ENCODE measurements at places on chromosomes 5 and 9.

DNA sequence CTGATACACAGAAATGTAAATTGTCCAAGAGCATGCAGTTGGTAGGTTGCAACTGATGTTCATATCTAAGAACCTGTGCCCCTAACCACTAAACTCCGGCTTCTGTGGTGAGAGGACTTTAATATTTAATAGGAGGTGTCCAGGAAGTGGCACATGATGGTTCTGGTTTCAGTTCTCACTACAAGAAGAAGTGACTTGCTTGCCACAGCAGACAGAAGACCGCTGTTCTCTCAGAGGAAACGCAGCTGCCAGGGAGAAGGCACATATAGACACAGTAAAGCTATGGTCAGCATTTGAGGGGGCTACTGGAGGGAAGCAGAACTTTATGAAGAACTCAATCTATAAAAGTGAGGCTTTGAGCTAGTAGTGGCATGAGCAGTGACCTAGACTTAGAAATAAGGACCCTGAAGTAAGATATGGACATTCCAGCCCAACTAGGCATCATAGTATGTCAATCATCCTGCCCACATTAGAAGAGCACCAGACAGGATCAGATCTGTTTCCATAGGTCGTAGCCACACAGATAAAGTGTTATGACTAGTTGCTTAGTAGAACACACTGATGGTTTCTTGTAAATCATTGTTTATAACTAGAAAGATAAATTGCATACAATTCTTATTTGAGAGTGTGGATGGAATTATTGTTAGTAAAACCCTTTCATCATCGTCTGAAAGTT is 36.4 kb upstream of the DAB2 start:
- DNase-seq, result no peak

DNA sequence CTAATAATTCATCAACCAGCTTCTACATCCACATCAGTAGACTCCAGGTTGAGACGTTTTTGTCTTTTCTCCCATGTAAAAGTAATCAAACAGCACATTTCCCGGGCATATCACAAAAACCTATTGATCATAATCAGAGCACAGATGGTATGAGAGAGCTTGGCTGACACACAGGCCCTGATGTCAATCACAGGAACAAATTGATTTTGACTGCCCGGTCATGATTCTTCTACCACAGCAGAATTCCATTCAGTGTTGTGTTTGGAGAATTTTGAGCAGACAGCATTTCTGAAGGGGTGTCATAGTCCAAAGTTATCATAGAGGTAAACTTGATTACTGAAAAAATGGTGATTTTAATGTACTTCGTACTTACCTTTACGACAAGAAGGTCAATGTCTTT is 351.1 kb downstream of the ZSWIM6 start:
- no peak for DNase-seq

- no peak for DNase-seq
Measured at GRCh38 chr5:138138949-138139780, at the start of gene NME5. NME5 (minus strand) TSS chr5:138139428; CDS start chr5:138138780, 648 bp downstream.

GRCh38 chr9:130117816-130118632 is 54.2 kb upstream of the NCS1 start:
- DNase-seq, result no peak

- no peak for DNase-seq
Measured at GRCh38 chr9:95341293-95341962, 23.9 kb upstream of the FANCC start.

GRCh38 chr9:137236936-137237421 is 4.1 kb upstream of the TUBB4B start:
- DNase-seq, result no peak

- no peak for DNase-seq
Measured at GRCh38 chr5:66869347-66869746, 273.2 kb downstream of the MAST4 start.

DNA sequence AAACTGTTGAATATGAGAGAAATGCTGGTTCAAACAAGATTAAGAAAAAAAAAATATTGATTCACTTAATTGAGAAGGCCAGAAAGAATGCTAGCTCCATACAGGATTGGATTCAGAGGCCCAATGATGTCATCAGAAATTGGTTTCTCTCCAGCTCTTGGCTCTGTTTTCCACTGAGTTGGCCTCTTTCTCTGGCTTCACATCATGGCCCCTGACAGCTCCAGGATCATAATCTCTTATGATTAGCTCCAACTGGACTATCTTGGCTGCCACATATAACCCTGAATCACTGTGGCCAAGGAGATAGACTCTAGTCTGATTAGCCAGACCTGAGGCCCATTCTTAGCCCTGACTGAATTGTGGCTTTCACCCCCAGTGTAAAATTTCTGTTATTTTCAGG is 244.7 kb upstream of the GRAMD2B start:
- DNase-seq, result no peak

DNA sequence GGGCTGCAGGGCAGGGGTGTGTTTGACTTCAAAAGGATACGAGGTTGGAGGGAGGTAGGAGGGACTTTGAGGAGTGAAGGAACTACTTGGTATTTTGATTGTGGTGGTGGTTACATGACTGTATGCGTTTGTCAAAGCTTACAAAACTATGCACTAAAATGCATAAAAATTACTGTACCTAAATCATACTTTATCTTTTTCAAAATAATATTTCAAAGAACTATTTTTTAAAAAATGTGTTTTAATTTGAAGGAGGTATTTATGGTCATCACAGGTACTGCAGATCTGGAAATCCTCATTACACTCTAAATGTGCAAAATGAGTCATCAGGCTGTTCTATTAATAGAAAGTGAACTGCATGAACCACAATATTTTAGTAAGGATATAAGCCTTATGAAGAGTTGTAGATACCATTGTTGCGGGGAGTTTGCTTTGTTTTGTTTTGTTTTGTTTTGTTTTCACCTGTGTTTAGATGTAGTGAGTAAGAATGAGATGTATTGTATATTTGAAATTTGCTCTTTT is 116.9 kb downstream of the ARRDC3 start:
- DNase-seq, result no peak

DNA sequence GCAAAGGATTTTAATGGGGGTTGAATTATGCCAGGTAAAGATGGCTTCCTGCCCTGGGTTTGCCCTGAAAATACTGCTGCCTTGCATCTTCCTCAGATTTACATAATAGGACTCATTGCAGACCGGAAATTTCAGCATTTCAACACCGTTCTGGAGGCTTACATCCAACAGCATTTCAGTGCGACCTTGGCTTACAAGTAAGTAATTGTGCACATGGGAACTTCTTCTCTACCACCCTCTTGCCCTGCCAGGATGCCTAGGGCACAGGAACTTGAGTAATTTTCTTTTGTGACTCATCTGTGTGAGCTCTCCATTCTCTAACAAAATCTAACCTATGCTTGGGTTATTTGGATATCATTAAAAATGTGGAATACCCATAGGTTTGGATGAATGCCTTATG is 80.2 kb downstream of the DOCK2 start:
- DNase-seq, result no peak

GRCh38 chr9:98491828-98492227 is 216.9 kb downstream of the GABBR2 start:
- no peak for DNase-seq

Data from T-helper 22 cell (primary cell).